ENCODE measurements at places on chromosomes 13 and 19.

DNA sequence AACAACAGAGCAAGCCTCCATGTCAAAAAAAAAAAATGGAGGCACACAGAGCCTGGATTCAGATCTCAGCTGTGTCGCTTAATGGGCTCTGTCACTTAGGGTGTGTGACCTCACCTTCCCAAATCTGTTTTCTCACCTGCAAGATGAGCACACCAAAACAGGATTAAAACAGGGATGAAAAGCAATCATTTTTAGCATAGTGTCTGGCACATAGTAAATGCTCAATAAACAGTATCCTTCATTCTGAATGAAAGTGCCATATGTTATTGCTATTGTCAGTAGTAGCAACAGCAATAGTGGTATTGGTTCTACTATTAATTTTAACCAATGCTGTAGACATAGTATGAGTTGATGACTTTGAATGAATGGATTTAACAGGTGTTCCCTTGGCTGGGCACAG, 23.3 kb downstream of the SAMD4B start:
- no peak for DNase-seq

GRCh38 chr13:95300625-95301182, 547 bp downstream of the ABCC4 start:
- no peak for DNase-seq

GRCh38 chr19:39401070-39401548, 5.5 kb upstream of the ZFP36 start:
- DNase-seq = no peak

DNA sequence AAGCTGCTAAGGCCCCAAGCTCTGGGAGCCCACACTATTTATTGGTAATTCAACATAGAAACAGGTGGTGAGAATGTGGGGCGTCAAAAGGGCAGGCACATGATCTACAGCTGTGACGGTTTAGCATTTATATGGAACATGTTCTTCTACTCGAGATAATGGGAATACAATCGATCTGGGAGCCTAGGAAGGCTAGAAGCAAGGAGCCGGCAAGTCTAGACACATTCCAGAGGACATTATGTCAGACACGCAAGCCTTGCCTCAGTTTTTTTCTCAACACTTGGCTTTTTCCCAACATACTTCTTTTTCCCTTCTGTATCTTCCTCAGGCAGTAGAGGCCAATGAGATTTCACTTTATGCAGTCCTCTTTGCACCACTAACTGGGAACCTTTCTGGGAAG, 315.7 kb upstream of the SLITRK5 start:
- no peak for DNase-seq

DNA sequence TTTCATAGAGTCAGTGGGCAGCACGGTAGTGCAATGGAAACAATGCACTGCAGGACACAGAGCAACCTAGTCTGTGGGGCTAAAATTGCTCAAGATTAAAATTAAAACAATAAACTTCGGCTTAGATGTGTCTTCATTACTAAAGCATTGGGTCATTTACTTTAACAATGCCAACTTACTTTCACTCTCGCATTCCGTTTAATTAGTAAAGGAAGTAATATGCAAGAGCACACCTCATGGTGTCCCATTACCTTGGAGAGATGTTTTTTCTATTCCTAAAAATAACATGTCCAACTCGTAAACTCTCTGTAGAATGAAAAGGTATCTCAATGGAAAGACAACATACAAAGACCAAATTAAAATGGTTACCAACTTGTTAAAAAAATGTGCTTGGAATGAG, 738.4 kb downstream of the PCDH17 start:
- no peak for DNase-seq

DNA sequence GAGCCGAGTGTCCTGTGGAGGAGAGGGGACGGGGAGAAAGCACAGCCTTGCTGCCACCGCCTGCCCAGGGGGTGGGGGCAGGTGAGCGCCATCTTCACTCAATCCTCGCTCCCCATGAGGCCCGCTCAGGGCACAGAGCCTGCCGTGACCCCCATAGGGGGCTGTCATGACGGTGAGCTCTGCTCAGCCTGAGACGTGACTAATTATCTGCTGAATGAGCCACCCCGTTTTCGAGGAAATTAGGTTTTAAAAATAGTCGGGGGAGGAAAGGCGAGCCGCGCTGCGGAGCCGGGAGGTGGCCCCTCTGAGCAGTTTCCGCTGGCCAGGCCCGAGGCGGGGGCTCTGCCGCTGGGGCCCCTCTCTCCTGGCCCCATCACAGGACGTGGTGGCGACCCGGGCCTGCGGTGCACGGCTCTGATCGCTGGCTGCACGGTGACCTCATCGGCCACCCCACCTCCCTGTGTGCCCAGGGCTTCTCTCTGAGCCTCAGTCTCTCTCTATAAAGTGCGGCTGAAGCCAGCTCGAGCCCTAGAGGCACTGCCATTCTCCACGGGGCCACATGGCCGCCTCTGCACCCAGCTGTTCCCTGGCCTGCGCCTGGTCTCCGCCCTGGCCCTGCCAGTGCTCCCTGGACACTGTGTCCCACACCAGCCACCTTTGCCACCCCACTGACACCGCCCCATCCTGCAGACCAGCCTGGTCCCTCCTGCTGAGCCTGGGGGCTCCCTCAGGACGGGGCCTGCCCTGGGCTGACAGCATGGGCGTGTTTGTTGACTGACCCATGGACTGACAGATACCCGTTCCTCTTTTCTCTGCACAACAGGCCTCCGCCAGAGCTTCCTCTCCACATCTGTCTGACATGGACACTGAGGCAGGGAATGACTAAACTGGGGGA, 28.3 kb downstream of the PIP5K1C start:
- no peak for DNase-seq

DNA sequence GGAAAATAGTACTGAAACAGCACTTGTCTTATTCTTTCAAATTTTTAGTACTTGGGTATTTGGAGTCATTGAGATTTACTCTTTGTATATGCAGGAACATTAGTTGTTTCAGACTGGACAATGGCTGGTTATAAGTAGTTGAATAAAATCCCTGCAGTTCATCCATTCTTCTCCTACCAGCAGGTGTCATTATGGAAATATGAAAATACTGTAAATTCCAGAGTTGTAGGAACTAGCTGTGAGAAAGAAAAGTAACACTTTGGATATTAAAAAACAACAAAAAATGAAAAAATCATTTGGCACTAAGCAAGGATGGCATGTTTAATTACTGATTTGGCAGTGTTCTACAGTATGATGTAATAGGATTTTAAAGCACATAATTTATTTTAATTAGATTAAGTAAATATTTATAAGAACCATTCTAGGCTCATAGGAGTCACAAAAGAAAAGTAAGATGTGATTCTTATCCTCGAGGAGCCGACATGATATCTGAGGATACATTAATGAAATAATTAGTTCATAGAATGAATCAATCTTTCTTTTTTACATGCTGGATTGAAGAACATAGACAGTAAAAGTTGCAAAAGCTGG, 155.3 kb downstream of the KCNRG start:
- DNase-seq = no peak

GRCh38 chr19:28437390-28438346, 775.3 kb downstream of the UQCRFS1 start:
- DNase-seq = no peak

GRCh38 chr13:92574499-92574898, 652.1 kb upstream of the GPC6 start:
- no peak for DNase-seq

- DNase-seq = no peak
Measured at GRCh38 chr19:32200312-32201038, 144.9 kb upstream of the ZNF507 start.

DNA sequence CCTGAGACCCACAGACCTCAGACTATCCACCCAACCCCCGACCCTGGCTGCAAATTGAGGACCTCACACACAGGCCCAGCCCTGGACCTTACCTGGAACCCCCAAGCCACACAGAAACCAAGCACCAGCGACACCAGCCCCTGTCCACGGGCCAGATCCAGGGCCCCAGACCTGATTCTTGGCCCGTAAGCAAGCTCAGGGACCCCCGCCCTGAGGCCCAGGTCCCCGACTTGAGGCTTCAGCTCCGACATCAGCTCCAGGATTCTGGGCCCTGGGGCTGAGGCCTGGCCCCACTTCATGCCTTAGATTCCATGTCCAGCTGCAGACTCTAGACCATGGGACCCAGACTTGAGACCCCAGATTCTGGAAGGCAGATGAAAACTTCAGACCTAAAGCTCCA, 6.3 kb downstream of the TTYH1 start:
- DNase-seq = no peak

DNA sequence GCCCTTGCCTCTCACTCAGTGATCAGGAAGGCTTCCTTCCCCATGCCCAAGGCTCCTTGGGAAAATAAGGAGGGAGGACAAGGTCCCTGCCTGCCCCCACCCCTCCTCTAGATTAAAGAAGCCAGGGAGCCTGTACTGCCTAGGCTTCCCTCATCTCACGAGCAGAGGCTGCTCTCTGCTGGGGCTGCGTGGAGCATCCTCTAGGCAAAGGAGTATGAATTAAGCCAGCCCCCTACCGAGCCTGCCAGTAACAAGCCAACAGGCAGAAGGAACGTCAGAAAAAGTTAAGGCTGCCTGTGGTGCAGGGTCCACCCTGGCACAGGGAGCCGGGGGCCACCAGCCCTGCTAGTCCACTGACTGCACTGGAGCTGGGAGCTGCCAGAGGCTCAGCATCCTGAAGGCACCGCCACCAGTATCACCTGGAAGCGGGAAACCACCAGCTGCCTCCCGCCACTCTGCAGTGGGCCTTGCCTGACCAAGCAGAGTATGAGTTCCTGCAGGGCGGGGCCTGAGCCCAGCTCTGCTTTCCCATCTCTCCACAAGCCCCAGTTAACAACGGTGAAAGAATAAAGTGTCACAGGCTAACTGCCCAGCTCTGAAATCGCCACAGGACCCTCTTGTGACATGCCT, 6.8 kb downstream of the NAPA start:
- DNase-seq = no peak

DNA sequence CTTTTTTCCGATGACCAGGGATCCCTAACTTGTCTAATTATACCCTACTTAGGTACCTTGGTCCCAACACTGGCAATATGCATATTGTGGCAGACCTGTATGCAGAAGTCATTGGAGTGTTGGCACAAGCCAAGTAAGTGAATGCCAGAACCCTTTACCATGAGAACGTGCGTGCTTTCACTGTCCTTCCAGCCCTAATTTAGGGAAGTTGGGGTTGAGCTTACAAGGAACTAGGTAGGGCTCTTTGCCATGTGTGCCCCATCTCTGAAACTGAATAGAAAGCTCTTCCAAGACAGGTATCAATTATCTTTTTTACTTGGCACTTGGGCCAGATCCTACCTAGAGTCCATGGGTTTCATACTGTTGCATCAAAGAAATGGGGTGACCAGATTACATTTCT, 93.2 kb downstream of the FRY start:
- no peak for DNase-seq

- no peak for DNase-seq
Measured at GRCh38 chr19:3315676-3315973, 50.8 kb upstream of the NFIC start.

DNA sequence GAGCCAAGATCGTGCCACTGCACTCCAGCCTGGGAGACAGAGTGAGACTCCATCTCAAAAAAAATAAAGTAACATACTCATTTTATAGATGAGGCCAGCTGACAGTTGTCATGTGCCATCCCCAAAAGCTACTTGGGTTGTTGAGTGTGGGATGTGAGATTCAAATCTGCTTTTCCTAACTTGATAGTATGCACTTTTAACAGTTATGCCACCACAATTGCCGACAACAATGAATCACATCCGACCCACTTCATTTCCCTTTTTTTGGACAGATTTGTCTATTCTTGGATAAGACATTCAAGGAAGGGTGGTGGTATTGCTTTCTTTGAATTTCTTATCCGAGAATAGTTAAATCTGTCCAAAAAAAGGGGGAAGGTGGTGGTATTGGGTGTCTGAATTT, 16.3 kb upstream of the DNMT1 start:
- no peak for DNase-seq

GRCh38 chr13:50914176-50914700, 4.6 kb downstream of the RNASEH2B start:
- no peak for DNase-seq

- no peak for DNase-seq
Measured at GRCh38 chr19:22545751-22546150, 88.4 kb upstream of the ZNF492 start.

All from stimulated activated CD4-positive, alpha-beta T cell treated with anti-CD3 and anti-CD28 coated beads, TNF-alpha, amount 100 ng/mL, for 48 hours (primary cell).